ENCODE measurements at places on chromosomes 6 and 20.

GRCh38 chr6:46347669-46348068, 143.6 kb downstream of the RCAN2 start:
- DNase-seq = no peak

- no peak for DNase-seq
Measured at GRCh38 chr6:35916056-35916455, 4.8 kb downstream of the SRPK1 start.

GRCh38 chr6:45657226-45657625, 279.5 kb upstream of the SUPT3H start:
- DNase-seq = no peak

DNA sequence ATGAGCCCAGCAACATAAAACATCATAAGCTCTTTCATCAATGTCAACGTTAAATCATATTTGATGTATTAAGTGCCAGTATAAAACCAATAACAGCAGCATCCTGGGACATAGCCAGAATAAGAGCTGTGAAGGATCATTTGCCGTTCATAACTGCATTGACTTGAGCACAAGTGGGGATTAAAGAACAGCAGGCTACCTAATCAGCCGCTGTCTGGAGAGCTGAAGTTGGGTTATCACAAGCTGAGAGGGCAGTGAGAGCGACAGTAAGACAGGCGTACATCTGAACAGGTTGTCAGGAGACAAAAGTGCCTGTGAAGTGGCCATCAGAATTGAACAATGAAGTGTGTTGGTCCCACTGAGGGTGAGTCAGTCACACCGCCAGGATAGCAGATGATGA, 269.6 kb downstream of the GRIK2 start:
- no peak for DNase-seq

GRCh38 chr20:36491901-36492617, 49.3 kb upstream of the MYL9 start:
- no peak for DNase-seq

- no peak for DNase-seq
Measured at GRCh38 chr6:136719280-136720044, 72.8 kb downstream of the MAP3K5 start.

DNA sequence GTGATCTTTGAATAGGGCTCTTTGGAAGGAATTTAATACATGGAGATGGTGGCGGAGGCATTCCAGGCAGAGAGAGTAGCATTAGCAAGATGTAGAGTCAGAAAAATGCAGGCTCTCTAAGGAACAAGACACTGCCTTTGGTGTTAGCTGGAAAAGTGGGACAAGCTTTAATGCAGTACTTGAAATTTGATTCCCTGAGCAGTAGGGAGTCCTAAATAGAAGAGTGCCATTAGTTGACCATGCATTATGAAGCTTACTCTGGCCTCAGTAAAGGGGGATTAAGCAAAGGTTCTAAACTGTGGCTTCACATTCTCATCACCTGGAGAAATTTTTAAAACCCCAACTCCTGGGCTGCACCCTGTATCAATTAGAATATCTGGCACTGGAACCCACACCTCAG, 494.8 kb upstream of the SOX4 start:
- DNase-seq = no peak

- DNase-seq = no peak
Measured at GRCh38 chr6:149614337-149614736, 34.2 kb downstream of the KATNA1 start.

- DNase-seq = no peak
Measured at GRCh38 chr6:104714796-104715195, 144.9 kb downstream of the HACE1 start.

Data from stimulated activated CD8-positive, alpha-beta memory T cell treated with anti-CD3 and anti-CD28 coated beads, Interleukin-15, amount 100 ng/mL, for 24 hours (primary cell).